Activated CD8-positive, alpha-beta memory T cell treated with anti-CD3 and anti-CD28 coated beads for 24 hours (primary cell): ENCODE measurements at places on chromosomes 3 and 15.

GRCh38 chr15:89016549-89017041 is 71.7 kb upstream of the ABHD2 start:
- DNase-seq: no peak

DNA sequence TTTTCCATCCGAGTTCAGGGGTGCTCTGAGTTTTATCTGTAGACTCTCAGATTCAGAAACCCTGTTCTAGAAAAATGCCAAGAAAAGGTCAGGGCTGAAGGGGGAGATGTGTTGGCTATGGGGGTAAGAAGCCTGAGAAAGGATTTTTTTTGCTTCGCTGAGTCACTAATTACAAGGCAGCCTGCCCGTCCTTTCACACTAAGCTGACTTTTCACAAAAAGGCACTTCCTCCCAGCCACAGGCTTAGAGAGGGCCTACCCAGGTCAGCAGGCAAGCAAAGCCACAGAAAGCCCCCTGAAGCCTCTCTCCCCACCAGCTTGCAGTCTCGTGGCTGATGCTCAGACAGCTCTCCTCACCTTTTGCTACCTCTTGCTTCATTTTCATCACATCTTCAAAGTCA is 192.6 kb upstream of the PRICKLE2 start:
- no peak for DNase-seq

GRCh38 chr3:78838362-78838761 is 929.4 kb downstream of the ROBO1 start:
- DNase-seq: no peak

GRCh38 chr15:85999658-86000057 is 80.0 kb upstream of the AGBL1 start:
- no peak for DNase-seq

- no peak for DNase-seq
These were observed 10.6 kb upstream of the VGLL3 start for GRCh38 chr3:87001473-87002098.

- DNase-seq: no peak
These were observed 13.1 kb upstream of the CYP11A1 start for GRCh38 chr15:74380361-74381189.

- no peak for DNase-seq
These were observed 6.3 kb downstream of the THOC7 start for GRCh38 chr3:63857311-63857710.

DNA sequence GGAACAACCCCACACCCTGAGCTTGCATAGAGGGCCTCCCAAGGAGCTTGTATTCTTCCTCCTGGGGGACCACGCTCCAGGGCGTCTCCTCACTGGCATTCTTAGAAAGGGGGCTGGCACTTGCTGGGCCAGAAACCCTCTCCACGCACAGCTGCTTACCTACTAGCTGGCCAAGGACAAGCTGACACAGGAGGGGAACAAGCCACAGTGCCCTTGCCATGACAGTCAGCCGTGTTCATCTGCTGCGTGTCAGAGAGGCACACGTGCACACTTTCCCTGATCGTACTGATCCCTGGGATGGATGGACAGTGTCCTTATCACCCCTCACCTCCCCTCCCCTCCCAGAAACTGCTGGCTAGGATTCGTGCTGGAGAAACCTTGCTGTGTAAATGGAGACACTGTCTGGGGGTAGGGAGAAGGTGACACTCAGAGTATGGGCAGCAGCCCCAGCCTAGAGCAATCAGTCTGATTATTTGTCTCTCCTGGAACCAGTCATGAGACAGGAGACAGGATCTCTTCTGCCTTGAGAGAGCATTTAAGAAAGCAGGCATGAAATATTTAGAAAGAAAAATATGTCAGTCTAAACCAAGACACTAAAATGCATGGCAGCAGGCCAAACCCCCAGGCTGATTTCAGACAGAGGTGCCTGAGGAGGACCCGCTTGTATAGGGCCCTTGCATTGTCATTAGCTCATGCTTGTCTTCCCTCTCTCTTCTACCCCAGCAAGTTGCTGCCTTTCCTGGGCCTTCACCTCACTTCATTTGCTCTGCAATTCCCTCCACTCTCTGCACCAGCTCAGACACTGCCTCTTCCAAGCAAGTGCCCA is 311.8 kb upstream of the TRIM42 start:
- DNase-seq: no peak
